ENCODE measurements at places on chromosomes 5 and 9.

DNA sequence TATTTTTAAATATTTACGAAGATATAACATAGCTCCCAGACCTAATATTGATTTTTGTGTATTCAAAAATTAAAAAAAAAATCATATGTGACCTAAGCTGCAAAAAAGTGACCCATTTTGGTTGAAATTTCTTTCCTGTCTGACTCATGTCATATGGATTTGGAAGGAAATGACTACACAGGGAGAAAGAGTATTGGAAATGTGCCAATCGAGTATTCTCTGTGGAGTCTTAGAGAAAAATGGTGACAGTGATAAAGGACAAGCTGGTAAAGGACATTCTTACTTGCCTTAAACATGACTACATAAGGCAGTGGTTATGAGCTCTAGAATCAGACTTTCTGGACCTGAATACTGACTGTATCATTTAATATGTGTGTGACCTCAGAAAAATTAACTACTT, 262.9 kb upstream of the PTPRD start:
- DNase-seq = no peak

GRCh38 chr9:94783102-94783682, 56.7 kb downstream of the AOPEP start:
- DNase-seq = peak; percentile 58

DNA sequence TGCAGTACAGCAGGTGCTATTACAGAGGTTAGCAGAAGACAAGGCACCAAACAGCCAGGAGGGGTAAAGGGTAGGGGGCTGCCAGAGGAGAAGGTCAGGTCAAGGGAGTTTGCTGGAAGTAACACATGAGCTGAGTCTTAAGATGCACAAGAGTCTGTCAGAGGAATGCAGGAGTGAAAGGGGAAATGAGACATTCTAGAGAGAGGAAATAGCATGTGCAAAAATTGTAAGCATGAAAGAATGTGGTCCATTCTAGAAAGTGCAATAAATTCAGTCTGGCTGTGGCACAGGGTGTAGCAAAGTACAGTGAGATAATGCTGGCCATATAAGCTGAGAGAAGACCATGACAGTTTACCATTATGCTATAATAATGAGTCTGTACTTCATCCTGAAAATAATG, 6.6 kb downstream of the GOLGA1 start:
- DNase-seq = no peak

- no peak for DNase-seq
Measured at GRCh38 chr5:133132717-133133116, 80.9 kb downstream of the HSPA4 start.

- no peak for DNase-seq
Measured at GRCh38 chr9:123365881-123366528, 10.0 kb downstream of the CRB2 start.

DNA sequence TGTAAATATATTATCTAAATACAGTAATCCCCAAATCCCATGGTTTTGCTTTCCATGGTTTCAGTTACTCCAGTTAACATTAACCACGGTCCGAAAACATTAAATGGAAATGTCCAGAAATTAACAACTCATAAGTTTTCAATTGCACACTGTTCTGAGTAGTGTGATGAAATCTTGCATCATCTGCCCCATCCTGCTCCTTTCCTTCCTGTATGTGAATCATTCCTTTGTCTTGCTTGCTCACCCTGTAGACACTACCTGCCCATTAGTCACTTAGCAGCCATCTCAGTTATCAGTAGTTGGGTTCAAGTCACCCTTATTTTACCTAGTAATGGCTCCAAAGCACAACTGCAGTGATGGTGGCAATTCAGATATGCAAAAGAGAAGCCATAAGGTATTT, 1568.5 kb upstream of the WWC1 start:
- peak; percentile 6 for DNase-seq

DNA sequence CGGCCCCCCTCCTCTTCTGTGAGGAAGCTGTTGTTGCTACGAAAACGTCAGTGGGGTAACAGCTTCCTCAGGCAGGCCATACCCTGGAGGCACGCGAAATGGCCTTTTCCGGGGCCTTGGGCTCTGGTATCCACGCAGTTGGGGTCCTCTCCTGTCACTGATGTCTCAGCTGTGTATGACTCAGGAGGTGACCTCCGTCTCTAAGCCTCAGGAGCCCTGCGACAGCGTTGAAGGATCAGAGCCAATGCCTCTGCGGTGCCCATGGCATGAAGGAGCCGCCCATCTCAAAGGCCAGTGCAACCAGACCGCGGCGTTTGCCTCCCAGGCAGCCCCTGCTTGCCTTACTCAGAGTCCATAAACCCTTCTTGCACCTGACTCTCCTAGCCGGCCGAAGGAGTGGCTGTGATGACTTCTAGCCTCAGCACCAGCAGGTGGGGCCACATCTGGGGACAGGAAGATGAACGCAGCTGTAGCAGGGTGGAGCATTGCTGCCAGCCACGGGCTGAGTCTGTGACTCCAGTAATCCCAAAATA, 1.0 kb upstream of the MXD3 start:
- DNase-seq = peak; percentile 81

- DNase-seq = no peak
Measured at GRCh38 chr5:21807953-21808352, 1045.2 kb downstream of the CDH12 start.

DNA sequence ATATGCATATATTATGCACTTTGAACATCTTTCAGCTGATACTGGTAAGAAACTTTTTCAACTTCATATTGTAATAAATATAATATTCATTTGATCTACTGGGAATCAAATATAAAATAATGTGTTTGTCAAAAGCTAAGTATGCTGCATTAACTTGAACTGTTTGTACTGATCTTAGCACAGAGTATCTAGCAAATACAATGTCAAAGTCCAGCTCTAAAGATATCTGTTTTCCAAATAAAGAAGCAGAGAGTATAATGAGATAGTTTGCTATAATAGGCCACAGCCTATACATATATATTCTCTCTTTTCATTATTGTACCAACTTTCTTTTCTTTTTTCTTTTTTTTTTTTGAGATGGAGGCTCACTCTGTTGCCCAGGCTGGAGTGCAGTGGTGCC, 417.0 kb downstream of the TMEM161B start:
- no peak for DNase-seq

GRCh38 chr9:114462791-114463190, 42.5 kb downstream of the WHRN start:
- DNase-seq = no peak

- no peak for DNase-seq
Measured at GRCh38 chr9:87793292-87793691, 67.4 kb downstream of the CTSL start.

- DNase-seq = no peak
Measured at GRCh38 chr5:172051643-172052339, 45.4 kb upstream of the FBXW11 start.

DNA sequence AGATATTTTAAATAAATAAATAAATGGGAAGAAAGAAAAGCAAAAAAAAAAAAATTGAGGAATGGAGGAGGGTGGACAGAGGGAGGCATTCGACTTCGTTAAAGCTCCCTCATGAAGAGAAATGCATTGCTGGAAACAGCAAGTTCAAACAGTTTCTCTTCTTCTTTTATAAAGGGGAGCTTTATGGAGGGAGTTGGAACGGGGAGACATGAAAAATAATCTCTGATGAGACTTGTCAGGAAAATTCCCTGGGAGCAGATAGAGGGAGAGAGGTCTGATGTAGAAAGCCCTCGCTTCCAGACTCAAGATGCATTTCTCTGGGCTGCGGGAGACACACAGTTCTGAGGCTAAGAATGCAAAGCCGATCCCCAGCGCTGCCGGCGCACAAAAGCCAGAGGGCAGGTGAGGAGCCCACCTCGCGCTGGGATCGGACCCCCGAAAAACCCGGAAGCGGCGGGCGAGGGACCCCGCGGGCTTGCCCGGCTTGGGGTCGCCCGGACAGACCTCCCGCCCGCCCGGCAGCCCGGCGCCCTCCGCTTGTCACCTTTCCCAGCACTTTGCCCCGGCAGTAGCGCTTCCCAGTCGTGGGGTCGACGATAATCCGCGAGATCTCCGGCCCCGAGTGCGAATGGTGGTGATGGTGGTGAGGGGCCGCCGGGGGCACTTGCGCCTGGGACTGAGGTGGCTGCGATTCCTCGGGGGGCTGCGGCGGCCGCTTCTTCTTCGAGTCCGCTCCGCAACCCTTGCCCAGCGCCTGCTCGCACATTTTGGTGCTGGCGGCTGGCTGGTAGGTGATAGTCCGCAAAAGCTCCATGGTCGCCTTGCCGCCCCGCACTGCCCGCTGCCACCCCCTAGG, 512 bp downstream of the PLK2 start:
- no peak for DNase-seq

GRCh38 chr5:73136055-73136562, 15.7 kb downstream of the TMEM171 start:
- DNase-seq = no peak

- DNase-seq = no peak
Measured at GRCh38 chr5:67983251-67984110, 232.1 kb upstream of the PIK3R1 start.

DNA sequence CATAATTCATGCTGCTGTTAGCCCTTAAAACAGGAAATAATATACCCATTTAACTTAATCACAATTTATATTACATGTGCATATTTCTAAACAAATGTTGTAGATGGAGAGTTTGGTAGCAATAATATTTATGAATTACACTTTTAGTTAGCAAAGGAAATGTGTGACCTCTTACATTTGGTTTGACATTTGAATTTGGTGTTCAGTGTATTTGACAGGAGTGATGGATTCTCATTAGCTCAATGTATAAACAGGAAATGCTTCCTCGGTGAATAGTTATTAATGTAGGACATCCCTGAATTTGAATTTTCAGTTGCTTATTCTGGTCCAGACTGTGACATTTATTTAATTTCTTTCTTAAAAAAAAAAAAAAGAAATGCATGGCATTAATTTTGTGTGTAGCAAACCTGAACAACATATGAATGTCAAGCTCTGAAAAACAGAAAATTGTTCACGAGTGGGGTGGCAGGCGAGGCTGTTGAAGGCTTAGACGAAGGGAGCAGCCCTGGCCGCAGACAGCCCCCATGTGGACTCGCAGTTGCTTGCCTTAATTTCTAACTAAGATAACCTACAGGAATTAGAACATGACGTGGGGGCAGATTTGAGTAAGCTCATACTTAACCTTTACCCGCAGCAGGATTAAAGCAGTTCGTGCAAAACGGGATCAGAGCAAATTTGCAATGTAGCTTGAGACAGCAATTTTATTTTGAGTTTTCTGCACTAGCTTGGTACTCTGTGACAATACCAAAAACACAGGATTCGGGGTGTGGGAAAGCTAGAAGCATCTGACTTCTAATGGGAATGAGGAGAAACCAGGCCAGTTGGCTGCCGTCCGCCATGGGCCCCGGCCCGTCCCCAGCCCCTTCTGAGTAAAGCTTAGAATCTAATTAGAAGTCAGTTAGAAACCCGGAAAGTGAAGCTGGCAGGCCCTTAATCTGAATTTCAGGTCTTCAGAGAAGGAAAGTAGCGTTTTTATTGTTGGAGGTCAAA, 134.3 kb downstream of the MACROH2A1 start:
- no peak for DNase-seq

DNA sequence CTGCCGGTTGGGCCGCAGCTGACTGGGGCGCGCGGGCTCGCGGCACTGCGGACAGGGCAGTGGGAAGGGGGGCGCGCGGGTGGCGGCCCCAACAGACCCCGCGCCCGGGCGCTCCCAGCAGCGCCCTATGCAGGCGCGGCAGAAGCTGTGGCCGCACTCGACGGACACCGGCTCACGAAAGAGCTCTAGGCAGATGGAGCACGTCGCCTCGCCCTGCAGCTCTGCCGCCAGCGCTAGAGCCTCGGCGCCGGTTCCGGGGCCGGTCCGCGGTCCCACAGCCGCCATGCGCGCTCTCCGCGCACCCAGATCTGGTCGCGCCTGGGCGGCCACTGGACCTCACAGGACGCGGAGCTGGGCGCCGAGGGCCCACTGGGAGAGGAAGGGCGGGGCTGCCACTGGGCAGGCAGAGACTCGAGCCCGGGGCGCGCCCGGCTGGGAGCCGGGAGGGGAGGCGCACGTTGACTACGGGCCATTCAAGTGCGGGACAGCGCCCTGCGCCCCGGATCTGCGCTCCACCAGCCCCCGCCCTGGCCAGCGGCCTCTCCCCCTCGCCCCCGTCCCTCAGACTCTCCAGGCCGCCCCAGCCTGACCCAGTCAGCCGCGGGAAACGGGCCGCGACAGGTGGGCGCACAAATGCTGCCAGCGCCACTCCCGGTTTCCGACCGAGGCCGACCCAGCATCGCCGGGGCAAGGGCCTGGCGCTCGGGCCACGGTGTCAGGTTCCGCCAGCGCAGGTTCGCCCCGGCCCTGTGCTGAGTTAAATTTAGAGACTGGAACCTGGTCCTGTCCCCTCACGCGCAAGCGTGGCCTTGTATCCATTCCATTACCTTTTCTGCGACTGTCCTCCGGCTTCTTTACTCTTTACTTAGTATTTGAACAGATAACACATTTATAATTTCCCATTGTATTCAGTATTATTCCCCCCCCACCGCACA, at the start of gene TRIM7:
TSS of gene TRIM7 (minus strand) at position 371 of the 935 bp plus-strand sequence. CDS start at position 285, 86 bp downstream.
- DNase-seq = peak; percentile 61

DNA sequence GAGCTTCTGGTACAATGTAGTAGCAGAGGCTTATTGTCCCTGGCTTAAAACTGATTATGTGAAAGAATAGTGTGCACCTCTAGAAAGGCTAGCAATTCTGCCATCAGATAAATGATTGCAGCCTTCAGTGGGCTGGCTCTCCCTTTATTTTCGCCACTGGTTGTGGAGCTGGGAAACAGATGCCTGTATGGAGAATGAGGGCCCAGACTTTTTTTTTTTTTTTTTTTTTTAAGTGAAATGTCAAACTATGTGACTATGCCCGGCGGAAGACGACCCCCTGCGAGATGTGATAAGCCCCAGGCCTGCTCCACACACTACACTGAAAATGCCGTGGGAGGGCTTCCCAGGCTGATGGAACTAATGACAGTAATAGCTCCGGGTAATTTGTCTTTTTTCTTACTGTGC, 28.7 kb downstream of the ISL1 start:
- no peak for DNase-seq
